Chondrocyte (in vitro differentiated cells): ENCODE measurements at places on chromosomes 16 and 17. TPM values are rescaled to one million over a fixed set of nuclear protein-coding genes. Genes with fewer than 3 reads are reported as not detected.

The RASL10B gene
- 8.4 to 21.3 TPM (median 19.1 TPM) in 3 replicates for total RNA-seq

The BCAR1 gene
- total RNA-seq: 125 to 140 TPM (median 125 TPM) in 3 replicates

The KRT38 gene
- not detected in 3 replicates for total RNA-seq

The SGSH gene
- 42.6 to 45.4 TPM (median 44.7 TPM) in 3 replicates for total RNA-seq

The GLIS2 gene
- 58.7 to 62.8 TPM (median 61.2 TPM) in 3 replicates for total RNA-seq

The KRTAP3-2 gene
- not detected in 3 replicates for total RNA-seq

The TBC1D3H gene
- total RNA-seq: not detected in 3 replicates

The ZP2 gene
- not detected in 3 replicates for total RNA-seq

- no peak for DNase-seq
These were observed 15.9 kb downstream of the HAPSTR1 start for GRCh38 chr16:9107025-9107970.

DNA sequence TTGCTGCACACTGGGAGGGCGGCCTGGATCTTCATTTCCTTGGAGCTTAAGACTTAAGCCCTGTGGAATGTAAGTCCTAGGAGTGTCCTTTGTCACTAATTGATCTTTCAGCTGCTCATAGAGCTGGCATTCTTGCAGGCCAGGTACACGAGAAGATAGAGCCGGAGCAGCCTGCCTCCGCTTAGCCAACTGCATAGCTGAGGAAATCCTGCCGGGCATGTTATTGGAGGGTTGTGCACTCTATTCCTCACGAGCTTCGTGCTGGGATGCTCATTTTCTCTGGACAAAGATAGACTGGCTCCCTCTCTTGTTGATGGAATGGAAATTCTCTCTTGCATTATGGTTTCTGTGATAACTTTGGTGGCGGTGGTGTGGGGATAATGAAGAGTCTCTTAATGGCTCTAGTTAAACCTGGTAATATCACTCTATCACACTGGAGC, 76.9 kb downstream of the RPA1 start:
- no peak for DNase-seq

GRCh38 chr17:42844761-42845555, 578 bp downstream of the AOC2 start:
- no peak for DNase-seq

DNA sequence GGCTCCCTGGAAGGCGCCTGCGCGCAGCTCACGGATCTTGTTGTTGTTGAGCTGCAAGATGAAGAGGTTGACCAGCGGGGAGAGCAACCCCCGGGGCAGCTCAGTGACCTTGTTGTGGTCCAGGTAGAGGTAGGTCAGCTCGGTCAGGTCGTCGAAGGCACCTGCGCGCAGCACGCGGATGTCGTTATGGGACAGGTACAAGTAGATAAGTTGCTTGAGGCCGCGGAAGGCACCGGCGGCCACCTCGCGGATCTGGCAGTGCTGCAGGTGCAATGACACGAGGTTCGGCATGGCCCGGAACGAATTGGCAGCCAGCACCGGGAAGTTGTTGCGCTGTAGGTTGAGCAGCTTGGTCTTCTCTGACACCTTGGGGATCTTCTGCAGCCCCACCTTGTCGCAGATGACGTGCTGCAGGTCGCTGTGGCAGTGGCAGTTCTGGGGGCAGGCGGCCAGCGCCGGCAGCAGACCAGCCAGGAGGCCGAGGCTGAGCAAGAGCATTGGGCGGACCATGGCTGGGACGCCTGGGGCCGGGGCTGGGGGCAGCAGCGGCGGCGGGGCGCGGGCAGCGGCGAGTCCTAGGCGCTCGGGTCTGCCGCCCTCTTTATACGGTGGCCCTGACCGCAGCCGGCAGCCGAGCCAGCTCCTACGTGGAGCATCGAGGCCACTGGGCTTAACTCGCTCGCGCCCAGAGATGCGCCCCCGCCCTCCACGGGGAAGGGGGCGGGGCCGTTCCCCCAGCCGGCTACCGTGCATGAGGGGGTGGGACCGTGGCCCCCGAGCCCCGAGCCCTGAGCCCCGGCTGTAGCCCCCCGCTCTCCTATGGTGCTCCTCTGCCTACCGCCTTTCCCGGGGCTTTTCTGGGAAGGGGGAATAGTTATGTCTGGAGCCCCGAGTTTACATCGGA, at the start of gene CHAD:
Gene CHAD (minus strand): TSS at position 577 of the 904 bp plus-strand sequence. CDS start 67 bp downstream, at position 510.
- no peak for DNase-seq

GRCh38 chr17:50881182-50881581, 15.0 kb upstream of the TOB1 start:
- no peak for DNase-seq

- DNase-seq: peak; percentile 55
These were observed 4.4 kb upstream of the SLC47A2 start for GRCh38 chr17:19720631-19721426.

- no peak for DNase-seq
These were observed 66.3 kb upstream of the ADAMTS18 start for GRCh38 chr16:77500934-77501664.

DNA sequence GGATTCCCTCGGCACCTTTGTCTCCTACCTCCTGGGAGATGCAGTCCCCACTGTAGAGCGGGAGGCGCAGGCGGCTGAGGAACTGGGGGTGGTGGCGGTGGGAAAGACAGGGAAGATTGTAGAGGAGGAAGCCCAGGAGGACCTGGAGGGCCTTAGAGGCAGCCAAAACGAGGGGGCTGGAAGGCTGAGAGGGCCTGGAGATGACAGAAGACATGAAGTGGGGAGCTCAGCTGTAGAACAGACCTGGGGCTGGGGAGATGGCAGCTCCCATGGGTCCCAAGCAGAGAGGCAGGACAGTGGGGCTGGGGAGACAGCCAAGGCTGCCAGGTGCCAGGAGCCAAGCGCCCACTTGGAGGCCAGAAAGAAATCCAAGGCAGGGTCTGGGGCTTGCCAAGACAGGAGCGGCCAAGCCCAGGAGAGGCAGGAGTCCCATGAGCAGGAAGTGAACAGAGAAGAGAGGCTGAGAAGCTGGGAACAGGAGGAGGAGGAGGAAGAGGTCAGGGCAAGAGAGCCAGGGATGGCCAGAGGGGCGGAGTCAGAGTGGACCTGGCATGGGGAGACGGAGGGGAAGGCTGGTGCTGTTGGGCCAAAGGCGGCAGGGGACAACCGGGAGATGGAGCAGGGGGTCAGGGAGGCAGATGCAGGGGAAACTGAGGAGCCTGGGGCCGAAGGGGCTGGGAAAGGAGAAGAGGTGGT, 803 bp downstream of the APOBR start:
- DNase-seq: no peak

DNA sequence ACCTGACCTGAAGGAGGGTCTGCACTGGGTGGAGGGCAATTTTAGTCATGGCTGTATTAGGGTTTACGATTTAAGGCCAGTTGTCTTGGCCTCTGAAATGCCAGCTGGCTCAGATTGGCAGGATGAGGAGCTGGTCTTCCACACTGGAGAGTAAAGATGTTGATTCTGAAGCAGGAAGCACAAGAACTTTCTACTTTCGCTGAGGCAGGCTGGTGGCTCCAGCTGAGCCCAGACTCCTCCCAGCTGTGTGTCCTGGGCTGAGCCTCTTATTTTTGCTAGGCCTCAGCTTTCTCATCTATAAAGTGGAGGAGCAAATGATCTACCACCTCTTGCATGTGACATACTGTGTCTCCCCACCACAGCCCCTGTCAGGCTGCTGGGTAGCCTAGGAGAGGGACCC, 74.4 kb downstream of the MRM1 start:
- no peak for DNase-seq

- DNase-seq: no peak
These were observed 396.6 kb upstream of the ASIC2 start for GRCh38 chr17:33689725-33690124.

GRCh38 chr17:50057521-50057991, 1.6 kb downstream of the ITGA3 start:
- peak; percentile 85 for DNase-seq

DNA sequence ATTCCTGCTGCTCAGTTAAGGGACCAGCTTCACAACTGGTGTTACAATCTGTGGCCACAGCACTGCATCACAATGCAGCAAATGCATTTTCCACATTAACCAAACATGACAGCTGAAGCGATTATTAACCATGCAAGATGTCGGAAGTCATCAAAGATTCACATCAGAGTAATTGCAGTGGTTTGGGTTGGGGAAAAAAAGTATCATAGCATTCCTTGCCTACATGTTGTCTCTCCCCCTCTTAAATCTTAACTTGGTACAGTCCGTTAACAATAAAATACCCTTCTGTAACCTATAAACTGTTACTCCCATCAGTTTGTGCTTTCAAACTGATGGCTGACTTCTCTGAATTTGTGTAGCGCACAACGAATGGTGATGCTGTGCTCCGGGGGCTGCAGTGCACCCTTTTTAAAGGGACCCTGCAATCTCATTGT, 51.6 kb downstream of the NUP93 start:
- no peak for DNase-seq

DNA sequence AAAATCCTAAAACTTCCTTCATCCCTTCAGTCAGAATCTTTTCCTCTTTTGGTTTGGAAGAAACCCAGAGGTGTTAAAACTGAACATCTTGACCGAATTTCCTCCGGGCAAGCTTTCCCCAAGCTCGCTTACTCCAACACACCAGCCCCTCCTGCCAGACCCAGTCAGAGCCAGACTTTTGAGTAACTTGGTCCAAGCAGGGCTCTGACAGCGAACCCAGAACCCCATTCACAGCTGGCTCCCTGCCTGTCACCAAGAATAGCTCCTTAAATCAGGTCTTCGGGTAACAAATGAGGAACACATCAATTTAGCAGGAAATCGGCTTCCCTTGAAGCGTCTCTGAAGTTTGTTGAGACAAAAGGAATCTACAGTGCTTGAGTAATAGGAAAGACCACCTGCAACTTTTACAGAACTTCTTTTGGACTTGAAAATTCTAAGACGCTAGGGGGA, 27.3 kb downstream of the GAS7 start:
- DNase-seq: no peak

- no peak for DNase-seq
These were observed 127.8 kb upstream of the KCNJ16 start for GRCh38 chr17:69947027-69947759.

- no peak for DNase-seq
These were observed 36.6 kb downstream of the GNAO1 start for GRCh38 chr16:56227936-56228335.

- no peak for DNase-seq
These were observed 13.4 kb downstream of the EPN2 start for GRCh38 chr17:19250421-19251173.

DNA sequence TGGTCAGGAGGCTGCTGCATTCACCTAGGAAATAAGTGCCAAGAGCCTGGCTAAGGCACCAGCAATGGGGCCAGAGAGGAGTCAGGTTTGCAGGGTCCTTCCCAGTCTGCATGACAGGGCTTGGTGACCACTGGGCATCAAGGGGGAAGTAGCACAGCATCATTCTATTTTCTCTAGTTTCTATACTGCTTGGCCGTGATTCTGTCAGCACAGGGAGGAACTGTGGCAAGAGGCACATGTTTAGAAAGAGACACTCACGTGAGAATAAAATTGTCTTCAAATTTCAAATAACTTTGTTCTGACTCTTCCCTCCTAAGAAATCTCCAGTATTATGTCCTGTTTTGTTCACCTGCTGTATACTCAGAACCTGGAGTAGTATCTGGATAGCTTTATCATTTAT, 37.8 kb downstream of the ERN1 start:
- DNase-seq: no peak

DNA sequence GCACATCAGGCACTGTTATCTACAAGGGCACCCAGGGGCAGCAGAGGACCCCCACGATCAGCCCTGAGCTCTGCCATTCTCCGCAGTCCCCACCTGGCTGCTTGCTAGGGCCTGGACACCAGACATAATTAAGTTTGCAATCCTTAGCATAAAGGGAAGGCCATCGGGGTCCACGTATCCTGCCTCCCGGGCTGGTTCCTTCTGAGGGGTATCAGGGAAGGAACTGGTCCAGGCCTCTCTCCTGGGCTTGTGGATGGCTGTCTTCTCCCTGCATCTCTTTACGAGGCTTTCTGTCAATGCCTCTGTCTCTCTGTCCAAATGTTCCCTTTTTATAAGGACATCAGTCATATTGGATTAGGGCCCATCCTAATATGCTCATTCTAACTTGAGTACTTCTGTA, 77.8 kb downstream of the CYLD start:
- DNase-seq: no peak

DNA sequence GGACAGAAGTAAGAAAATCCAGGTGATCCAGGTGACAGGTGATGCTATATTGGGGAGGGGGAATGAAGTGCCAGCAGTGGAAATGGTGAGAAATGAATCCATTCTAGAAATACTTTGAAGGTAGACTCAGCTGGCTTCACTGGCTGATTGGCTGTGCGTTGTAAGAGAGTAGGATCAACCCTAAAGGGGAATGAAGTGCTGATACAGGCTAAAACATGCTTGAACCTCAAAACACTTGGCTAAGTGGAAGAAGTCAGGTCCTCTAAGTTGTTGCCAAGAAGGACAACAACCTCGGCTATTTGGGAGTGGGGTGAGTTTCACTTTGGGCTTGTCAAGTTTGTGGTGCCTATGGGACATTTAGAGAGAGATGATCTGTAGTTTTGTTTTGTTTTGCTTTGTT, 24.1 kb upstream of the SCNN1B start:
- DNase-seq: no peak

DNA sequence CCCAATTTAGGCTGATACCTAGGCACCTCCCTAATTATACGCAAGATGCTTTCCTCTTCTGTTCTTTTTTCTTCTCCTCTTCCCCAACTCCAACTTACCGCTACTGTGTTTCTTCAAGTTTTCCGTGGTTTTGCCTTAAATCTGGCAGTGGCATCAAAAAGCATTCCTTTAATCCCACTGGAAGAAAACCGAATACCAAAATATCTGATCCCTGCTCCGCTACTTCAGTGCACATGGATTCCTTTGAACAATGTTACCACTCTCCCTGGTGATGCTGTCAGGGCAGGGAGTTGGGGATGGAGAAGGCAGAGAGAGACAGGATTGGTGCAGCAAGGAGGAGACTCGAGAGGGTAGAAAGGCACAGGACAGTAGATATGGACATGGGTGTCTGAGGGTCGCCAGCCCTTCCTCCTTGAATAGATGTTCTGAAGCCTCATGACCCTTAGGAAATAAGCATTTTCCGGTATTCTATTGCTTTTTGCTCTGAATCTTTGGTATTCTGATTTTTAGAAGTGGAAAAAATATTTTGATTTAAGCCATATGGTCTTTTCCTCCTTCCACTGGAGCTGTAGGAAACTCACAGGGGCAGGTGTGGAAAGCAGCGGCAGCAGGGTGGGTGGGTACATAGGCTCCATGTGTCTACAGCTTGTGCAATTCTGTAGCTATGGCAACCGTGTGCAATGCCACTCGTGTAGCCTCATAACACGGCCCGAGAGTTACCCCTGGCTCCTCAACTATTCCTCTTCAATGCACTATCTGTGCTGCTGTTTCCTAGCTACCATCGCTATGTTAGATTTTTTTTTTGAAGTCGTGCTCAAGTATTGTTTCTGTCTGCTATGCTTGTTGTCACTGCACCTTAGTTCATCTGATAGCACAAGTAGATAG, 32.3 kb upstream of the TANC2 start:
- DNase-seq: no peak

DNA sequence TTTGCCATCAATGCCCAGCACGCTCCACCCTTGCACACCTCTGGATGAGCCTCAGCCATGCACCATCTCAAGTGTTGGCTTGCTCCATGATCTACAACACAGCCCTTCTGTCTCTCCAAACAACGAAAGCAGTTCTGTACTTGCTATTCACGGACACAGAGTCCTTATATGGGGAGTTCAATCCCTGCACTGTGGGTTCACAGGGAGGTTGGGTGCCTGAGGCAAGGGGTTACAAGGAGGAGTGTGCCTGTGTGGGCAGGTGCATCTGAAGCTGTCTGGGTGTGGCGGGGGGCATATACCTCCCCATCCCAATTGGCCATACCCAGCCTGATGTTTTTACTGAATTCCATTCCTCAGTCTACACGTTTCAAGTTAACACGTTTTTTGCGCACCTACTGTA, 5.6 kb downstream of the RUNDC3A start:
- no peak for DNase-seq
